ENCODE measurements at places on chromosomes 7 and 10.

- DNase-seq = no peak
Measured at GRCh38 chr10:103761075-103761920, 94.1 kb downstream of the SH3PXD2A start.

DNA sequence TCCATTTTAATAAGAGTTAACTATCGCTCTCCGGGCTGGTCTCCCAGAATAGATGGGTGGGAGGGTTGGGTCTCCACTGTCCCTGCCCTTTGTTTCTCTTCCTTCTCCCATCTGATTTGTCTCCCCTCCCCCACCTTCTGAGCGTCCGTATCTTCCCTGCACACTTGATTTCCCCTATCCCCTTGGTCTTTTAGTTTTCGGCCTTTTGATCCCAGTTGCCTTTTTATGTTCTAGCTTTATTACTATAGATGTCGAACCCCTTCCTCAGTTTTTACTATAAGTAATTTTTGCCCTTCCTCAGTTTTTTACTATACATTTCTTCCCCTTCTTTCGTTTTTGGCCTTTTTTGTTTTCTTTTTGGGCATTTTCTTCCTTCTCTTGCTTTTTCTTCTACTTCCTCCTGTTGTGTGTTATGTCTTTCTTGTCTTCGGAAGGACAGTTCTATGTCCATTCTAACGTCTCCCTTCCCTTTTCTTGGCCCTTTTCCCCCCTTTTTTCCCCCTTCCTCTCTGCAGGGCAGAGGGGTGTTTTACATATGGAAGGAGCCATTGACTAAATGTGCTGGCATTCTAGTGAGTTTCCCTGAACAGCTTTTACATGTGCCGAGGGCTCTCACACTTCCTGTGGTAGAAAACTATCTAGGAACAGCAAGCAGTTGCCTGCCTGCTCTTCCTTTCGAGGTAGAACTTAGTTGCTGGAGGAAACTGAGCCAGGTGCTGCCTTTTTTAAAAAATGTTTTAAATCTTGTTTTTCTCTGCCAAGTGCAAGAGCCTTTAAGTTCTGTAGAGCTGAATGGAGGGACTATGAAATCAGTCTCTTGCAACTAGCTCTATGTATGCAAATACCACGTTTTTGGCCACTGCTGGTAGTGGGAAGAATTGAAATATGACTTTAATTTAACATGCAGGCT, 2.8 kb downstream of the TET1 start:
- no peak for DNase-seq

GRCh38 chr10:88791924-88792323, 10.6 kb upstream of the LIPM start:
- DNase-seq = peak; percentile 26

GRCh38 chr10:18501198-18501597, 150.2 kb downstream of the NSUN6 start:
- DNase-seq = peak; percentile 64

- DNase-seq = no peak
Measured at GRCh38 chr10:124465003-124465776, 3.6 kb downstream of the LHPP start.

- DNase-seq = peak; percentile 85
Measured at GRCh38 chr7:100852048-100852872, at the start of gene SLC12A9. Gene SLC12A9, plus strand, starts transcription at chr7:100852713. Its CDS starts 1,485 bp downstream, at chr7:100854198.

GRCh38 chr10:114506871-114507385, 102.6 kb upstream of the AFAP1L2 start:
- no peak for DNase-seq

DNA sequence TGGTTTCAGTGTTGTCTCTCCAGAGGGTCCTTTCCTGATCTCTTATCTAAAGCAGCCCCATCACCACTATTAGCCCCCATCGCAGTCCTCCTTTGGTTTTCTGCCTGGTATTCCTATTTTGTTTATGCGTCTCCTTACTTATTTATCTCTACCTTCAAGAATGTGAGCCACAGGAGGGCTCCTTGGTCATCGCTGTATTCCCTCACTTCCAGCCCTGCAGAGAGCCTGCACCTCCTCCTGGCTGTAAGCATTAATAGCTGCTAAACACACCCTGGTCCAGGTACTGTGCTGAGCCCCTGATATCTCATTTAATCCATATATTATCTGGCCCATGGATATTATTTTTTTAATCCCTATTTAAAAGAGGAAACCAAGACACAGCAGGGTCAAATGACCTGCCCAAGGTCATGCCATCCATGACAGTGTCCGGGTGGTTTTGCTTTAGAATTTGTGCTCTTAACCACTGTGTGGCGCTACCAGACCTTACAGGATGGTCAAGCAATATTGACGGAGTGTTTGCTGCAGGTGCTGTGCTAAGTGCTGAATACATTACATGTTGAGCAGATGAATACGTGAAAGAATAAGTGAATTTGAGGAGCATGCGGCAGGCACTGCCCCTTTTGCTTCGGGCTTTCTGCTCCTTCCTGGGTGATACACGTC, 227.2 kb downstream of the ADAM12 start:
- no peak for DNase-seq

- peak; percentile 25 for DNase-seq
Measured at GRCh38 chr7:25894002-25894901, 257.7 kb upstream of the NFE2L3 start.
